AG08395 (cell line): ENCODE measurements at places on chromosomes 16 and 17.
A peak's percentile ranks its signal among the peaks of the same experiment; 100 is the strongest.

DNA sequence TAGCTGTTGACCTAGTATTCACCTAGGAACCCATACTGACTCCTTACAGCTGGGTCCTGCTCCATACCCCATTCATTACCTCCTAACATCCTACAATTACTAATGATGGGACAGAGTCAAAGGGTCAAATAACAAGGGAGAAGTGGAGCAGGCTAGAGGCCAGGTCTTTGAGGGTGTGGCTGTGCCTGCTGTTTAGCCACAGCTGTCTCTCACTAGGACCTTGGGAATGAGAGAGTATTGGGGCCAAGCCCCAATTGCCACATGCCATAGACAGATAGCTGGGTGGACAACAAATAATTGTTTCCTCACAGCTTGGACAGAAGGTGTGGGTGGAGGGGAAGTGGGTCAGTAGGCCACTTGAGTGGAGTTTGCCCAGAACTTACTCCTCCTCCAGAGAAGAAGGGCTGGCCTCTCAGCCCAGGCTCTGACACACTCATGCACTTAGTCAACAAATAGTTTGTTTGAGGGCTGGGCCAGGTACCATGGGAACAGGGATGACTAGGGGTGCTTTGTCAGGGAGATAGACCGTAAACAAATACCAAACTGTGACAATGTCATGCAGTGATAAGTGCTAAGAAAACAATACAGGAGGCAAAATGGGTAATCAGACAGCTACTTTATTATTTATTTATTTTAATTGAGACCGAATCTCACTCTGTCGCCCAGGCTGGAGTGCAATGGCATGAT, 10.2 kb upstream of the CENPT start:
- DNase-seq = peak; percentile 98

- no peak for DNase-seq
Observed at GRCh38 chr16:61891460-61891859, 144.8 kb downstream of the CDH8 start.

DNA sequence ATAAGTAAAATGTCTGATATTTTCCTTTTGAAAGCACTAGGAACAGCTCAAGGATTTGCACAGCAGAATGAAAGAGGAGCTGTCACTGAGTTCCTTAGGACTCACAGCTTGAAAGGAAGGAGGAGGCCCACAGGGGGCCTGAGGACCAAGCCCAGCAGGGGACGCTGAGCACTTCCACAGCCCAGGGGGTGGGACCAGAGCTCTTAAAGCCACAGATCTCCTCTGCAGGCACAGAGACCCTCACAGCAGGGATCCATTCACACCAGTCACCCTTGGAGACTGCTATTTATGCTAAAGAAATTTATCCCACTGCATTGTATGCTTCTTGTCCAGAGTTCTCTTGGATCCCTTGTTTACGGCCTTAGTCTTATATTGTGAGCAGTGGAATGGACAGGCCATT, 253.3 kb downstream of the STX8 start:
- no peak for DNase-seq

GRCh38 chr17:17810084-17810894, 26.5 kb downstream of the SREBF1 start:
- peak; percentile 66 for DNase-seq

- no peak for DNase-seq
Observed at GRCh38 chr16:3283543-3284447, 504 bp downstream of the ZNF263 start.

DNA sequence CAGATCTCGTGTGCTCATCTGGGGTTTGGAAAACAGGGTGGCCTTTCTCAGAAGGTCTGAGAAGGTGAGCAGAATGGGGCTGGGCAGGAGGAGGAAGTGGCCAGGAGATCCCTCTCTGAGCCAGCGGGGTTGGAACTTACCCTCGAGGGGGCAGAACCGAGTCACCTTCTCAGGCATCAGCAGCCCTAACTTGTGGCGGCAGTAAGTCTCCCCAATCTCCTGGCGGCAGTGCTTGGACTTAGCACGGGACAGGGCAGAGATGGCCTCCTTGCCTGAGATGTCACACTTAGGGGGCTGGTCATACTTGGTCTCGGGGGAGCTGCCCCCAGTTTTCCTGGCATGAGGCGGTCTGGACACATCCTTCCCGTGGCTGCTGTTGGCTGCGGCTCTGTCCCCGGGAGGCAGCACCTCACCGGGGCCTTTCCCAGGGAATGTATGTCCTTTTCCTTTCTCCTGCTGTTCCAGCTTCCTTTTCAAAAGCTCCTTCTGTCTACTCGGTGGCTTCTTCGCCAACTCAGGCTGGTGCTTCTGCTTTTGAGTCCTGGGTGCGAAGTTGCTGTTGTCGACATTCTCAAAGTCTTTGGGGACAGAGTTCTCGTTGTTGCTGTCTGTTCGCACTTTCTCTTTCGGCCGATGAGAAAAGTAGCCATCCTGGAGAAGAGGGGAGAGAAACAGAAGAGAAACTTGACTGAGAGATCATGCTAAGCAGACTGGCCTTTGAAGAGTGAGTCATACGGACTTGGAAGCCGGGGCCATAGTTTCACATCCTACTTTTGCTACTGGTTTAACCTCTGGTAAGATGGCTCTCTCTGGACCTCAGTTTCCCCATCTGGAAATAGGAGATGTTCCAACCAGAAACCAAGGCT, 211.7 kb downstream of the XYLT1 start:
- no peak for DNase-seq

GRCh38 chr17:69575346-69575761, 160.9 kb downstream of the MAP2K6 start:
- DNase-seq = peak; percentile 54

DNA sequence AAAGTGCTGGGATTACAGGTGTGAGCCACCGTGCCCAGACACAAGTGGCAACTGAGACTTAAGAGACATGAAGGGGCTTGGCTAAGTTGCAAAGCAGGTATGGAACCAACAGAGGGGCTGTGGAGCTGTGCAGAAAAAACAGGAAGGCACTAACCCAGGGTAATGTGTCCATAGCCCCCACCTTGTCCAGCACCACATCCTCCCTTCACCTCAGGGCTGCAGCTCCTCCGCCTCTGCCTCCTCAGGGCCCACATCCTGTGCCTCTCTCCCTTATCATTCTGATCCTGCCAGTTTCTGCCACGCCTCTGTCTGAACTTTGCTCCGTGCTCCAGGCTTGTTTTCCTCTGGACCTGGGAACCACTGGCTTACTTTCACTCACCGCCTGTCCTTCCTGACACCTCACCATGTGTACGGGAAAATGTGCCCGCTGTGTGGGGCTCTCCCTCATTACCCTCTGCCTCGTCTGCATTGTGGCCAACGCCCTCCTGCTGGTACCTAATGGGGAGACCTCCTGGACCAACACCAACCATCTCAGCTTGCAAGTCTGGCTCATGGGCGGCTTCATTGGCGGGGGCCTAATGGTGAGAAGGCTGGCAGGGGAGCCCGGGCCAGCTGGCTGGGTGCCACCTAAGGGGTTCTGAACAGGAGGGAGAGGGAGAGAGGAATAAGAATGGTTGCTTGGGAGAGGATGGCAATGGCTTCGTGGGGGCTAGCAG, at the start of gene TM4SF5:
TSS of gene TM4SF5 (plus strand) at position 368 of the 716 bp plus-strand sequence. CDS start at position 405, 37 bp downstream.
- no peak for DNase-seq

GRCh38 chr16:7745276-7745675, 412.6 kb downstream of the RBFOX1 start:
- DNase-seq = no peak

DNA sequence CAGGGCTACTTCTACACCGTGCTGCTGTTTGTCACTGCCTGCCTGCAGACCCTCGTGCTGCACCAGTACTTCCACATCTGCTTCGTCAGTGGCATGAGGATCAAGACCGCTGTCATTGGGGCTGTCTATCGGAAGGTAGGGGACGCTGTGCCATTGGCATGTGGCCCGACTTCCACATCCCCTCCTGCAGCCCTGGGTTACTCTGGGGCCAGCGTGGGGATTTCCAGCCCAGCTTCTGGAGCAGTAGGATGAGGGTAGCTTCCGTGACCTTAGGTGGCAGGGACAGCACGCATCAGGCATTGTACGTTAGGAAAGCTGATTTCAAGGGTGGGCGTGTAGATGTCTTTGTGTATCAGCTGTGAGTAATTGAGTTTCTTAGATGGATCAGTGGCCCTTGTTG, 96.5 kb downstream of the ABCC1 start:
- DNase-seq = no peak

DNA sequence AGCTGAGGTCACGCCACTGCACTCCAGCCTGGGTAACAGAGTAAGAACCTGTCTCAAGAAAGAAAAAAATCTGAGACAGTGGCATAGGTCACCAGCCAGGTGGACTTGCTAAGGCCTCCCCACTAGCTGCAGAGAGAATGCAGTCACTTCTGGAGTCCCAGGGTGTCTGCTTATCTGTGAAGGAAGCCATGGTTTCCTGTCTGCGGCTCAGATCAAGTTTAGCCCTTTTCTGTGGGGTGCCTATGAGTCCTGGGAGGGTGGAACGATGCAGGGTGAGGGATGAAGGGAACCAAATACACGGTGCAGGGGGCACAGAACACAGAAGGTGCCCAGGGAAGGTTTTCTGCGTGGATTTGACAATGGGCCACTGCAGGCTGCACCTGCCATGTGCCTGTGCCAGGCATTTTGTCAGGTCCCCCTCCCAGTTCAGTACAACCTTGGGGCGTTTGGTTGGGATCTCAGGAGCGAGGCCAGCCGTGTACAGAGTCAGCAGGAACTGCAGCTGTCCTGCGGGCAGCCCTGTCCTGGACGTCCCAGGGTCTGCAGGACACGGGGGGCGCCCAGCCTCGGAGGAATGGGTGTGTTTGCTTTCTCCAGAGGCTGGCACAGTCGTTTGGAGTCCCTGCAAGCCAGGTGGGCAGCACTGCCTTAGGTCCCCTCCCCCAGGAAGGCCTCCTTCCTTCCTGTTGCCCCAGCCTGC, 41.8 kb downstream of the RAB11FIP4 start:
- no peak for DNase-seq

GRCh38 chr16:47162670-47163420, 19.1 kb upstream of the NETO2 start:
- DNase-seq = no peak

GRCh38 chr17:17125136-17126084, 80.7 kb downstream of the PLD6 start:
- no peak for DNase-seq

- no peak for DNase-seq
Observed at GRCh38 chr17:9208381-9209105, 187.2 kb downstream of the NTN1 start.

DNA sequence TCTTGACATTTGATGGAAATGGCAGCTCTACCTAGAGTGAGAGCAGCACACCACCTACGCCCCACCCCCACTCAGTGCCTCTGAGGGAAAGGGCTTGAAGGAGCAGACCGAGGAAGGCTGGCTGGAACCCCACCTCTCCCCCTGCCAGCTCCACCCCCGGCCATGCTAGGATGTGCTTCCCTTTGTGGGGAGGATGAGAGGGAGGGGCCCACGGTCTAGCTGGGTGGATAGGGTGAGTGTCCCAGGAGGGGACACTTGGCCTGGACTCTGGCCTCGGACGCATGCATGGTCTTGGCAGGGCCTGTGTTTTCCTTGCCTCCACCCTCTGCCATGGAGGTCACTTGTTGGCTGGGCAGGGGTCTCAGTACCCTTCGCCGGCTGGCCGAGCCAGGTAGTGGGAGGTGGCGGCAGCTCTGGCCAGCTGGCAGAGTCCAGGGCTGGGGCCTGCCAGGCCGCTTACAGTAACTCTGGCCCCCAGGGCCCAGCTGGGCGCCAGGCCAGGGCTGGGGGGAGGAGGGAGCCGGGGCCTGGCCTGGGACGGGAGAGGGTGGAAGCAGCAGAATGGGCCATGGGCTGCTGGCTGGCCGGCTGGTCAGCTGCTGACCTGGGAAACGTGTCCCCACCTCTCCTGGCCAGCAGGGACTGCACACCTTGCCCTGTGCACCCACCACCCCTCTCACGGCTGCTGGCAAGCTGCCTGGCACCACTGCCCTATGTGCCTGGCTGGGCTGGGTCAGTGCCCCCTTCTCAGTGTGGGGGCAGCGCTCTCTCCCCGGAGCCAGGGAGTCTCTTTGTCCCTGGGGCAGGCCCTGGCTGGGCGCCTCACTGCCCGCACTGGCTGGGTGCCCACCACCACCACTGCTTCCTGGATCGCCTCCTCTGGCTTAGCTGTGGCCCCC, 23.0 kb downstream of the RARA start:
- DNase-seq = peak; percentile 79

- no peak for DNase-seq
Observed at GRCh38 chr16:65519402-65519801, 397.5 kb upstream of the CDH11 start.

GRCh38 chr17:64183815-64184214, 53.9 kb upstream of the ERN1 start:
- DNase-seq = peak; percentile 44

GRCh38 chr17:82878527-82878926, 38.7 kb upstream of the ZNF750 start:
- no peak for DNase-seq

DNA sequence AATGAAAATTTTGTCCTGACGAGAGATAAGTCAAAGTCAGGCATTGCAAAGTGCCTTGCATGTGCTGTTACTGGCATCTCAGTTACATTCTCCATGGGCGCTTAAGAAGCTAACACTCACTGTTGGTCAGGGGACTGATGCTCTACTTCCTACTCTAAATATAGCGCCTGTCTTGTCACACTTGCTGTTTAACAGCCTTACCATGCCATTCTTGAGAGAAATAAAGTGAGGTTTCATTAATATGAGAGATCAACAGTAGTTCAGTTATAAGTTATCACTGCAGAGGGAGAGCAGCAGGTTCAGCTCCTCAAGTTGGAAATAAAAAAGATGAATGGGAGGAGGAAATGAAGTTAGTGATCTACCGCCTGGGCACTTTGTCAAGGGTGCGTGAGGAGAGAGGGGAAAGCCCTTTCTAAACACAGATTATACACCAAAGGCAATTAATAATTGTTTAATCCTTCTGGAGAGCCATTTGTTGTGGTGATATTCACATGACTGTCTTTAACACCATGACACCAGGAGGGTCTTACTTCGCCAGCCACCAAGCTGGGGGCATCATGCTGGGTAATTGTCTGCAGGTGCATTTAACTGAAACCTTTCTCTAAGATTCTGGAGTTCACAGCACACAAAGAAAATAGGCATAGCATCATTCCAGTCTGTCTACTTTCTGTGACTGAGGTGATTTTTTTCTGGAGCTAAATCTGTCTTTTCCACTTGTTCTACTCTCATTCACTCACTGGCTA, 568.7 kb upstream of the HSBP1 start:
- DNase-seq = no peak
